Vagina (tissue), 2 donors: ENCODE measurements at places on chromosomes 13 and 19.

DNA sequence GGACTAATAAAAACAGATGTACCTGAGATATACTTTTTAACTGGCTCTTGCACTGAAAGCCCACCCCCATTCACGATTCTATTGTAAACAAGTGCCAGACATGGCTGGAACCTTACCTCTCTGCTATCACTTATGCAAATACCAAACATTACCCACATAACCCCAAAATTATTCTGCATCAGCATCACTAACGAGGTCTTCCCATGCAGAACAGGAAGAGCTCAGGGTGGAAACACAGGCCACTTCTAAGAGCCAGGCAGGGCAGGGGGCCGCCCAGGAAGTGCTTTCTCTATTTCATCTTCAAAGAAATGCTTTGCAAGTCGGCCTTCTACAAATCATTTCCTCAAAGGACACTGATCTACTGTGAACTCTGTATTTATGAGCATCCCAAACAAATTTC is 7.3 kb downstream of the IRS2 start:
- DNase-seq: no peak

- no peak for DNase-seq
Measured at GRCh38 chr19:18989316-18989715, 44.0 kb downstream of the SUGP2 start.

DNA sequence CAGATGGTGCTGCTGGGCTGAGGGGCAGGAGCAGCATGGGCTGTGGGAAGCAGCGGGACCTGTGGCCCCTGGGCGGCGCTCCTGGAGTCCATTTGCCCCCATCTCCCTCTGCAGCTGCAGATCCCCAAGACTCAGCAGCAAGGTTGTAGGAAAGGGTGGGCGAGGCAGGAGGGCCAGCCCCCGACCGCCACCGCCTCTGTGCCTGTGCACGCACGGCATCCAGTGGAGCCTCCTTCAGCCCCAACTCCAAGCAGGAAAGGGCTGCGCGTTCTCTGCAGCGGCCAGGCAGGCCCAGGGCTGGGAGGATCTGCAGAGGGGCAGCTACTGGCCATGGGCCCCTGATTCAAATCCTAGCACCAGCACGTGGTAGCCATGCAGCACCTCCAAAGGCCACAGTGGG is 20.8 kb downstream of the DPF1 start:
- DNase-seq: no peak

DNA sequence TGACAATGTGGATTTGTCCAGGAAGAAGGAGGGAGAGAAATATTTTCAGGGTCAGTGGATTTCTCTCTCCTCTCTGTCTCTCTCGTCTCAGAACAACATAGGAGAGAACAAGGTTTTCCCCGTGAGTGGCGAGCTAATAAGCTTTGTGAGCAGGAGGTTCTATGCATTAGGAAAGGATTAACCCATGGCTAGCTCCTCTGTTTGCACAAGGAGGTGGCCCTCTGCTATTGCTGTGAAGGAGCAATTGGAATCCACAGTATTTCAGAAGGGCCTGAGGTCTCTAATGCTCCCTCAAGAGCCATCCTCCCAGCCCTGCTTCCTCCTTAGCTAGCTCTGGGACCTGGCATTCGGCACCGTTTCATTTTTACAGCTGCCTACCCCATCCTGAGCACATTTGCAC is 288.9 kb upstream of the MAB21L1 start:
- DNase-seq: no peak

DNA sequence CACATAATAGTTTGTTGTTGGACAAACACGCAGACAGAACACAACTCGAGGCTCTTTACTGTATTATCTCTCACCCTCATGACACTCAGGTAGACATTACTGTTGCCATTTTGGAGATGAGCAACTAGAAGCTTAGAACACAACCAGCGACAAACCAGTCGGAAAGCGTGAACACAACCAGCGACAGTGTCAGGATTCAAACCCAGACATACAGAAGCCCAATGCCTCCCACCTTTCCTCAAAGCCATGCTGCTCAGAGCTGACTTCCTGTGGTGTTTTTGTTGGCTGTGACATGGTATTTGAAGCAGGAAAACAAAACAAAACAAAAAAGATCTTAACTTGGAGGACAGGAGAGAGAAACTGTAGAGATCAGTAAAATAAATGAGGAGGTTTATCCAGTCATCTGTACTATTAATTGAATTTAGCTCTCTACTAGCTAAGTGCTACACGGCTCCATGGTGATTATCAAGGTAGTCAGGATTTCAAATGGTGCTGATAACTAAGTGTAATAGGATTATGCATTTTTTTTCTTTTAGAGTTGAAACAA is 92.1 kb downstream of the STARD13 start:
- no peak for DNase-seq

DNA sequence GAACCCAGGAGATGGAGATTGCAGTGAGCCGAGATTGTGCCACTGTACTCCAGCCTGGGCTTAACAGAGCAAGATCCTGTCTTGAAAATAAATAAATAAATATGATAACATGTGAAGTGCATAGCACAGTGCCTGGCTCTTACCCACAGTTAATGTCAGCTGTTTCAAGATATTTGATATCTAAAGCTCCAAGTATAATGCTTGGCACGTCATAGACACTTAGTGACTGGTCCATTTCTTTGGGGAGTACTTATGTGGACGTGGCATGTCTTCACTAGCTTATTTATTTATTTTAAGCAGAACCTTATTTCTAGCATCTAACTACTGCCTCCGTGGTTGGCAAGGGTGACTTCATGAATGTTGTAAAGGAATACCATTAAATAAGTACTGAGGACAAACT is 18.8 kb downstream of the GARRE1 start:
- DNase-seq: no peak

DNA sequence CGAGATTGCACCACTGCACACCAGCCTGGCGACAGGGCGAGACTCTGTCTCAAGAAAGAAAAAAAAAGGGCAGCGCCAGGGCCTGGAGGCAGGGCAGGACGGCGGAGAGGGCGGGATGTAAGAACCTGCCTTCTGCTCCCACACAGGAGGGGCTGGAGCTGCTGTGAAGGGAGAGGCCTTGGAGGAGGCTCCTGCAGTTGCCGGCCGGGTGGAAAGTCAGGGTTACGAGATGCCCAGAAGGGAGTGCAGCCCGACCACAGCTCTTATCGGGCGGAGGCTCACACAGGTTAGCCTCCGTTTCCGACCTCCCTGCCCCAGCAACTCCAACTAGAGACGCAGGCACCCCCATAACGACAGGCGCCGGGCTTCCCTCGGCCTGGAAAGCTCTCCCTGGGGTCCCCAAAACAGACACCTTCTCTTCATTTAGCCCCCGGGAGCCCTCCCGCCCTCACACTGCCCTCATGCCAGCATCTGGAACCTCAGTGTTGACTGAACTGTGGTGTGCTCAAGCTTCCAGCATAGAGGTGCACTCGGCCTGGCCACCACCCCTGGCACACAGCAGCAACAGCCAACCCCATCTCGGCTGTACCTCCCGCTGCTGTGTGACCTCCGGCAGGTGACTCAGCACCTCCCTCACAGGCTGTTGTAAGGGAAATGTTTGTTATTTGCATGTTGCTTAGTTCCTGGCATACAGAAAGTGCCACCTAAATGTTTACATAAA is 1.4 kb downstream of the PLPP2 start:
- no peak for DNase-seq

GRCh38 chr13:40152145-40152544 is 496.7 kb downstream of the COG6 start:
- no peak for DNase-seq

DNA sequence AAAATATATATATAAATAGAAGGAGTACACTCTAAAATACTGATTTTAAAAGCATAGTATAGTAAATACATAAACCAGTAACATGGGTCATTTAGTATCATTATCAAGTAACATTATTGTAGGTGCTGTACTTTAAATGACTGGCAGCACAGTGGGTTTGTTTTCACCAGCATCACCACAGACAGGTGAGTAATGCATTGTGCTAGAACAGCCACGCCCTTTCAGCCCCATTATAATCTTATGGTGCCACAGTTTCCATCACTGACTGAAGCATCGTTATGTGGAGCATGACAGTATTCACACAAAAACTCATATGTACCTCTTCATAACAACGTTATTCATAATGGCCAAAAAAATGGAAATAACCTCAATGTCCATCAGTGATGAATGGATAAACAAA is 88.3 kb downstream of the DHRS12 start:
- DNase-seq: no peak

DNA sequence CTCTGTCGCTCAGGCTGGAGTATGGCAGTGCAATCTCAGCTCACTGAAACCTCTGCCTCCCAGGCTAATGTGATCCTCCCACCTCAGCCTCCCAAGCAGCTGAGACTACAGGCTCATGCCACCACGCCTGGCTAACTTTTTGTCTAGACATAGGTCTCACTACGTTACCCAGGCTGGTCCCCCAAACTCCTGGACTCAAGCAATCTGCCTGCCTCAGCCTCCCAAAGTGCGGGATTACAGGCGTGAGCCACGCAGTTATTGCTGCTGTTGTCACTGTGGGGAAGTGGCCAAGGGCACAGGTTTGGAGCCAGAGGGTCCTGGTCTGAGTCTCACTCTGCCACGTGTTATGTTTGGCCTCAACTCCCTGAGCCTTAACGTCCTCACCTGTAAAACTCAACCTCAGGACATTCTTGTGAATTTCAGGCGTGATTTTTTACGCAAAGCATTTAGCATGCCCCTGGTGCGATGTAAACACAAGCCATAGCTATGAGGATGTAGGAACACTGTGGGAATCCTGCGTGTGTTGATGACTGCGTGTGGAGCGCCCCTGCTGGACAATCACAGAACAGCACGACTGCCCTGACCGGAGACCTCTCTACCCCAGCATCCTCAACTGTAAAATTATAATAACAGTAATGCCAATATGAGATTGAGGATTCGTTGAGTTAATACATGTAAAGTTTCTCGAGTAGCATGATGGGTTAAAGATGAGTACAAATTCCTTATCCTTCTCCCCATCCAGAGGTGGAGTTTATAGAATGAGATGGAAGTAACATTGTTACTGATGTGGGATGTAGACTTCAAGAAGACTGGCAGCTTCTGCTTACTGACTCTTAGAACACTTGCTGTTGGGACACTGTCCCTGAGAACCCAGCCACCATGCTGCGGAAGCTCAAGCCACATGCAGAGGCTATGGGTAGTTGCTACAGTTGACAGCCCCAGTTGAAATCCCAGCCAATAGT is 41.8 kb upstream of the PNMA8B start:
- DNase-seq: no peak

GRCh38 chr13:98083507-98083906 is 59.4 kb upstream of the FARP1 start:
- no peak for DNase-seq

DNA sequence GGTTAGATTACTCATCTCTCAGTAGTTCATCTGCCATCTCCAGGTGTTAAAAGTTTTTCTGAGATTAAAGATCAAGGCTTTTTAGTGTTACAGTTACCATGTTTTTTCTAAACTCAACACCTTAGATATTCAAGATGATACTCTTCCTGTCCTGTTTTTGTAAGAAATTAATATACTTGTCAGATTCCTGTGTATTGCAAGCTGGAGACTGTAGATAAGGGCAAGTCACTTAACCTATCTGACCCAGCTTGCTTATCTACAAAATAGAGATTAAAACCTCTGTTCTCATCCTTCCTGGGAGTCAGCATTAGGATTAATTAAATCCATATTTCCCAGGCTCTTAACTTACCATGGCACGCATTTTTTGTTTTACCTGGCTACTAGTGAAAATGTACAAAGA is 25.2 kb downstream of the SUGT1 start:
- no peak for DNase-seq

GRCh38 chr13:45073809-45074208 is 46.5 kb upstream of the GTF2F2 start:
- no peak for DNase-seq

GRCh38 chr13:24097667-24098066 is 62.9 kb upstream of the SPATA13 start:
- DNase-seq: no peak

GRCh38 chr13:62387647-62388046 is 972.0 kb upstream of the PCDH20 start:
- no peak for DNase-seq

GRCh38 chr19:44570984-44571684 is 41.7 kb upstream of the CEACAM20 start:
- no peak for DNase-seq

DNA sequence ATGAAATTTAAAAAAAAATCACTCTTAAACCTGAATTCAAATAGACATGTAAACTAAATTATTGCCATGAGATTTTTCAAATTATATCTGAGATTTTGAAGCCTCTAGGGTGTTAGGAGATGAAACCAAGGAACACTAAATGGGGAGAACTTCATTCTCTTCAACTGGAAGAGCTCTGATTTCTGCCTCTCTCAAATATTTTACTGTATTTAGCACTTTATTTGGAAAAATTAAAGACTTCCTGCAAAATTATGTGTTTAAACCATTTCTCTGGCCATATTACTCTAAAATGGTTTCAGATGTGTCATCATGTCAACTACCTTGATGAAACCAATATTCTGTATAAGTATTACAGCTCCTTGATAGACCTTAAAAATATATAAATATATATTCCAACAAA is 1571.6 kb upstream of the PRR20A start:
- no peak for DNase-seq

DNA sequence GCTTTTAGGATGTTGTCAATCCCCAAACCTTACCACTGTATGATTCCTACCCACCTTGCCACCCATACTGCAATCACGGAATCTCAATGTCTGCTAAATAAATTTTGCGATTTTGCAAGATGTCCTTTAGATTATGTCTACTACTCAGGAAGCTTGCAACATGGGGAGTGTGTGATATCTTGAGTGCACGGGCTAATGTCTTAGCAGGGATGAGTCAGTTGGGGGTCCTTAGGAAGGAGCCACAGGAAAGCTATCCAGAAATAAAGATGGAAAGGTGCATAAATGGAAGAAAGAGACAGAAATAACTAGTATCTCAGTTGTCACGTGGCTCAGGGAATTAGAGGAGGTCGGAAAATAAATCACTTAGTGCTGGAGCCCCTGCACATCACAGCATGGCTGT is 77.1 kb downstream of the NALCN start:
- DNase-seq: no peak

- DNase-seq: no peak
Measured at GRCh38 chr13:51818276-51818675, 14.3 kb upstream of the DHRS12 start.

GRCh38 chr19:7083076-7083956 is 13.8 kb downstream of the ZNF557 start:
- DNase-seq: no peak

DNA sequence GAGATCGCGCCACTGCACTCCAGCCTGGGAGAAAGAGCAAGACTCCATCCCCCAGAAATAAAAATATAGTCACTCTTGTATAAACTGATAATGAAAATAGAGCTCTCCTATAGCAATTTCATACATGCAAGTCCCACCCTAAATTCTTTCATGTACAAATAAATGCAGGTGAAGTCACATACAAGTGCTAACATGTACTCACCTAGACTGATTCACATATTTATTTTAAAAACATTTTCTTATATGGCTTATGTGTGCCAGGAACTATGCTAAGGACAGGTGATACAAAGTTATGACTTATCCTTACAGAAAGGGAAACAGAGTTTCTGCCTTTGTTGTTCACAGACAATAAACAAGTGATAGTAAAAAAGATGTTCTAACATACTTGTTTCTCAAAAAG is 32.0 kb downstream of the USP12 start:
- no peak for DNase-seq

DNA sequence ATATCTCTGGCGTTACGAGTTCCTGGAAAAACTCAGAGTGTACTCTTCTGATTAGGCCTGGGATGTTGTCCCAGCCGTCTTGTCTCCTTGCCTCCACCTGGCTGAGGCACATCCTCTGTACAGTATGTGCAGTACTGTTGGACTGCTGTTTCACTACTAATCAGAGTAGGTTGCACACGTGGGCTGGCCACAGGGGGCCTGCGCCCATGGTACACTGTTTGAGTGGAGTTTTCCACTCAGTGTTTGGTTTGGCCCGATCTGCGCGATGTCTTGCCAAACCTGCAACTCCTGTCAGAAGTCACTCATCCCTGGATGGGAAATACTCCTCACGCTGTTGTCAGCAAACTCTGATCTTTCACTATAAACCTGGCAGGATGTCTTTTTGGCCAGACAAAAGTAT is 189.6 kb upstream of the CSNK1A1L start:
- no peak for DNase-seq
